ENCODE measurements at places on chromosomes 5 and 9.

DNA sequence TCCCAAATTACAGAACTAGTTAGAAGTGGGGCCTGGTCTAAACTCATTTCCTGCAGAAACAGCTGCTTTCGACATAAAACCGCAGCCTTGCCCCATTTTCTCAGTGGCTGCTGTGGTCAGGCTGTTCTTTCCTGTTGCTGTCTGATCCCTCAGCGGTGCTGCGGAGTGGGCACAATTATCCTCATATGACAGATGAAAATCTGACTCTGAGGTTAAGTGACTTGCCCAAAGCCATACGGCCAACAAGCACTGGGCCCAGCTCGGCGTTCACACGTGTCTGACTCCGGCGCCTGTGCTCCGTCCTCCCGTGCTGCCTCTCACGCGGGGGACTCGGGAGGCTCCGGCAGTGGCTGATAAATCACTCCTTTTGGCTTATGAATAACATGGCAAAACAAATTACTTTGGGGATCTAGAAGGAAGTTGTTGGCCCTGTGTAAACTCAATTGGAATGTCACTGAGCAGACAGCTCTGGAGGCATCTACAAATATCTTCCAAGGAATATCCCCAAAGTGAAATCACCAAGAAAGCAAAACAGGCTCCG is 142.6 kb upstream of the LMX1B start:
- DNase-seq = peak; percentile 40

GRCh38 chr5:98510143-98510985 is 263.1 kb upstream of the RGMB start:
- DNase-seq = no peak

- peak; percentile 35 for DNase-seq
Observed at GRCh38 chr9:4298255-4299004, 1.4 kb downstream of the GLIS3 start.

DNA sequence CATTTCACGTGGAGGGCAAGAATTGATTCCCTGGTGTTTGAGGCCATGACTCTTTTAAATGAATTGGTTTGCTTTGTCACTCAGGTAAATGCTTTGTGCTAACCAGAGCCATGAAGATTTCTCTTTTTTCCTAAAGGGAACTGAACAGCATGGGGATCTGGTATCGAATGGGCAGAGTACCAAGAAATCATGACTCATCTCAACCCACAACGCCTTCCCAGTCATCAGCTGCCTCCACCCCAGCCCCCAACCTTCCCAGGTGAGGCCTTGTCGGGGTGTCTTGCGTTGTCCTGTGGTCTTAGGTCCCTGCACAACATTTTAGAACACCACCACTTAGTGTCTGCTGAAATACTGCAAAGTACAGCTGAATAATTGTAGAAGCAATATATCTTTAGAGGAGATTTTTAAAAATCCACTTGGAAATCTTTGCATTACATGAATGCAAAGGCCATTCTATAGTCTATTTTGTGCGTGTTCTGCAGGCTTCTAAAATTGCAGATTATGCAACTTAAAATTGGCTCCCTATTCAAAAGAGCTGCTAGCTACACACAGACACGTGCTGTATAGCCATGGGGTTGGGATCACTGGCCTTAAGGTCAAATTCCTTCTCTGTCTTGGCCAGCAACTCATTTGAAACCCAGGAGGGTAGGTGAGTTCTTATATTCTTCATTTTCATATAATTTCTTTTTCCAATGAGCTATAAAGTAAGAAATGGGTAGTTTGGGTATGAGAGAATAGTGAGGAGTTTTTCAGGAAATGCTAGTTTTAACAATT is 69.0 kb downstream of the MVB12B start:
- DNase-seq = no peak

DNA sequence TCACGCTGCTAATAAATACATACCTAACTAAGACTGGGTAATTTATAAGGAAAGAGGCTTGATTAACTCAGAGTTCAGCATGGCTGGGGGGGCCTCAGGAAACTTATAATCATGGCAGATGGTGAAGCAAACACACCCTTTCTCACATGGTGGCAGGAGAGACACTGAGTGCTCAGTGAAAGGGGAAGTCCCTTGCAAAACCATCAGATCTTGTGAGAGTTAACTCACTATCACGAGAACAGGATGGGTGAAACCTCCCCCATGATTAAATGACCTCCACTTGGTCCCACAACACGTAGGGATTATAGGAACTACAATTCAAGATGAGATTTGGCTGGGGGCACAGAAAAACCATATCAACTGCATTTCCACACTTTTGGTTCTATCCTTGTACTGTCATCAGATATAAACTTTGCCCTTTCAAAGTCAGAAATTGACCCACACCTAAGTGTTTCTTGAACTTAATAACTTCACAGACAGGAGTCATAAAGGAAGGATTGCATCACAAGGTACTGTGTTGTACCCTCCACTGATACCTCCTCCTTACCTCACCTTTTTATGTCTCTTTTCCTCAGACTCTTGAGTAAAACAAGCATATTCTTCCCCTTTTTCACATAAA is 319.1 kb upstream of the PIK3R1 start:
- DNase-seq = no peak

DNA sequence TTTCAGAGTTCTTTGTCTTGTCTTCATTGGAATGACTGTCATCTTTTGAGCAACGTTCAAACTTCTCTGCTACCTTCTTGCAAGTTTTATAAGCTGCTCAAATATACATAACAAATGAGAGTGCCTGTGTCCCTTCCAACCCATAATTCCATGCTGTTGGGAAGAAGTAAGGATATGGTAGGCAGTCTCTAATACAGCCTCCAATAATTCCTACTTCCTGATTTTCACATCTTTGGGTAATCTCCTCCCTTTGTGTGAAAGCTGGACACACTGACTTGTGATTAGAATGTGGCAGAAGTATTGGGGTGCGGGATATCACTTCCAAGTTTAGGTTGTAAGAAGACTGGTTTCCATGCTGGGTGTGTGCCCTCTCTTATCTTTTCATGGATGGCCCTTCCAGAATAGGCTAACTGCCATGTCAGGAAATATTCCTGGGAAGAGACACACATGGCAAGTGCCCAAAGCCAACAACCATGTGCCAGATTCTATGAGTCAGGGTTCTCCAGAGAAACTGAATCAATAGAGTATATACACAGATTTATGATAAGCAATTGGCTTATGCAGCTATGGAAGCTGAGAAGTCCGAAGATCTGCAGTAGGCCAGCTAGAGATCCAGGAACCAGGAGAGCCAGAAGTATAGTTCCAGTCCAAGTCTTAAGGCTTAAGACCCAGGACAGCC is 531.3 kb downstream of the NTRK2 start:
- DNase-seq = no peak

GRCh38 chr9:14909601-14909960 is 647 bp downstream of the FREM1 start:
- no peak for DNase-seq

DNA sequence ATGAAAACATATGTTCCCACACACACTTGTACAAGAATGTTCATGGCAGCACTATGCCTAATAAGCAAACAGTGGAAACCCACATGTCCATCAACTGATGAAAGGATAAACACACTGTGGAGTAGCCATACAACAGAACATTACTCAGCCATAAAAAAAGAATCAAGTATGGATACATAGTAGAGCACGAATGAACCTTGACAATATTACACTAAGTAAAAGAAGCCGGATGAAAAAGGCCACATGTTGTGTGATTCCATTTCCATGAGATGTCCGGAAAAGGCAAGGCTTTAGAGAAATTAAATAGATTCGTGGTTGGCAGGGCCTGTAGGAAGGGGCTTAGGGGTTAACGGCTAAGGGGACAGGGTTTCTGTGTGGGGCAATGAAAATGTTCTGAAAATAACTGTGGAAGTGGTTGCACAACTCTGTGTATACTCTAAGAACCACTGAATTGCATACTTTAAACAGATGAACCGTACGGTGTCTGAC is 51.4 kb downstream of the COL23A1 start:
- DNase-seq = no peak

DNA sequence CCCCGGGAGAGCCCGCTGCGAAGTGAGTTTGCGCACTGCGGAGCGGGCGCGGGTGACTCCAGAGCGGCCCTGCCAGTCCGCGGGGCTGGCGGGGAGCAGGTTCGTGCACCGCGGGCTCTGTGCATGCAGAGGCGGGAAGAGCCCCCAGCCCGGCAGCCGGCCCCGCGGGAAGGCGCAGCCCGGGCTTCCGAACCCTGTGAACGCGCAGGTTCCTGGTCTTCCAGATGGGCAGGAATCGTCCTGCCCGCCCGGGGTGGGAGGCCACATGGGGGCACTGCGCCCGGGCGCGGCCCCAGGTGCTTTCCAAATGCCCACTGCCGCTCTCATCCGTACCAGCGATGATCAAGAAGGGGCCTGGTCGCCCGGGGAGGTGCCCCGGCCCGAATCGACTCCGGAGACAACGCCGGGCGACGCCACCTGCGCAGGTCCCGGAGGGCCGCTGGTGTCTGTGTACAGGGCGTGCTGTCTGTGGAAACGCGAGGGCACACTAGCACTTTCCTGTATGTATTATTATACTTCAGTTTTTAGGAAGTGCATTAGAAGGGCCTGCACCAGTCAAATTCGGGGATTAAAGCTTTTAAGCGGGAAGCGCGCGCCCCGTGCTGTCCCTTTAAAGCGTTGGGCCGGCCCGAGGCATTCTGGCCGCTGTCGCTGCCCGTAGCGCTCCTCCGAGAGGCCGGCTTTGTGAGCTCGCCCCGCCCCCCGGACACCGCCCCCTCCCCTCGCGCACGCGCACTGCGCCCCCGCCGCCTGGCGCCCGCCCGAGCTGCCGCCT is at the start of gene WDR5:
Gene WDR5 (plus strand): TSS at position 740 of the 775 bp plus-strand sequence. CDS start 3,796 bp downstream, outside the sequence.
- DNase-seq = peak; percentile 100

GRCh38 chr5:159531554-159532105 is 201.3 kb upstream of the IL12B start:
- DNase-seq = no peak

GRCh38 chr9:114028646-114029045 is 49.5 kb downstream of the AMBP start:
- DNase-seq = no peak

- no peak for DNase-seq
Observed at GRCh38 chr9:34143116-34143515, 16.6 kb upstream of the DCAF12 start.

DNA sequence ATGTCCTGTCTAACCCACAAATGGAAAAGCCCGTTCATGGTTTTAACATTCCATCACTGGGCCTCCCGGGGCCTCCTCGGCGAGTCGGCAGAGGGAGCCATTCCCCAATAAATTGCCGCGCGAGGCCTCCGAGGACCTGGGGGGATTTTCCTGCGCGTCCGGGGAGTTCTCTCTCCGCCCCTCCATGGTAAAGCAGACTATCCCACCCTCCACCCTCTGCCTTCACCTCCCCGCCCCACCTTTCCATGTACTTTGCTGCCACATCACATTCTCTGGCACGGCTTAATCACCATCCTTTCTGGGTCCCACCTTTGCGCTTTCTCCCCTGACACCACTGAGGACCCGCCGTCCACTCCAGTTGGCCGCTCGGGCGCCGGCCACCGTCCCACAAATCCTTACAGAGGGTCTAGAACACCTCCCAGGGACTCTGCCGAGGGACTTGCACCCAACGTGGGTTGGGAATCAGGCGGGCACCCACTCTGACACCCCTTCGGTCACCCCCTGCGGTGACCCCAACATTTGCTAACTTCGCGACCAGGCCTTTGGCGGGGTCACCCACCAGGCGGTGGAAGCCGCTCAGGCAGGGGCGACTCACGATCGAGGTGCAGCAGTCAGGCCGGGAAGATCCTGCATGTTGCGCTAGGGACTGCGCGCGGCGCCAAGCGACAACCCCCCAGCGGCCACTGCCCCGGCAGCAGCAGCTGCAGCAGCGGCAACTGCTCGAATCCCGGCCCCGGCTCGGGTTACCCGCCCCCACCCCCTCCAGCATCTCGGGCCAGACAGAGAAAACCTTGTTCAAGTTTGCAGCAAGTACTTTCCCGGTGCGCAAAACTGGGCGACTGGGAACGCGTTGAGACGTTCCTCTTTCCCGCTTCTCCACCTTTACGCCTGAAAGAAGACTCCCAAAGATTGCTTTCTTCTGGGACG is at the start of gene MEGF10:
Gene MEGF10 (plus strand): TSS at position 778 of the 927 bp plus-strand sequence. CDS start 40,513 bp downstream, outside the sequence.
- peak; percentile 50 for DNase-seq

GRCh38 chr5:72508241-72509170 is 1.3 kb upstream of the ZNF366 start:
- DNase-seq = peak; percentile 34

DNA sequence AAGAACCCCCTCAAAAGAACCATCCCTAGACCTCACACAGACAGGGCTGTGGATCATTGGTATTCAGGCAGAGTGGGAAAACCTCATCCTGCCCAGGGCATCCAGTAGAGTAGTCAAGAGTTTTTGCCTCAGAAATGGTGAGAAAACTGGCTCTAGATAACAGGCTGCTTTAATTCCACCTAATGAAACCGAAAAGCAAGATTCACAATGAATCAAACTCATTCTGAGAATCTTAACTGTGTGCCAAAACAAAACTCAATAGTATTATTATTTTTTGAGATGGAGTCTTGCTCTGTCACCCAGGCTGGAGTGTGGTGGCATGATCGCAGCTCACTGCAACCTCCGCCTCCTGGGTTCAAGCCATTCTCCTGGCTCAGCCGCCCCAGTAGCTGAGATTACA is 17.8 kb upstream of the NPM1 start:
- no peak for DNase-seq

- DNase-seq = no peak
Observed at GRCh38 chr5:116905885-116906284, 331.3 kb upstream of the SEMA6A start.

DNA sequence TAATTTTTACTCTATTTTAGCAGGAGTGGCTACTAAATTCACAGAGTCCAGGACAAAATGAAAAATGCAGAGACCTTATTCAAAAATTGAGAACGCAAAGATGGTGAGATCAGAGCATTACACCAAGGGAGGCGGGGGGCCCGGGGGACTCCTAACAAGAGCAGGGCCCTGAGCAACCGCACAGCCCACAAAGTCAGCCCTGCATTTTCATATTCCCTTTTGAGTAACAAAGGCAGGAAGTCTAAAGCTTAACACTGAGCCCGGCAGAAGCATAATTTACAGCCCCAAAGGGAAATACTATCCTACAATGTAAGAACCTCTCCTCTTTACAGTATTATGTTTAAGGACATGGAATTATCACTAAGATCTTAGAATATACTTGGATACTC is 69.4 kb downstream of the TLE1 start:
- DNase-seq = no peak

DNA sequence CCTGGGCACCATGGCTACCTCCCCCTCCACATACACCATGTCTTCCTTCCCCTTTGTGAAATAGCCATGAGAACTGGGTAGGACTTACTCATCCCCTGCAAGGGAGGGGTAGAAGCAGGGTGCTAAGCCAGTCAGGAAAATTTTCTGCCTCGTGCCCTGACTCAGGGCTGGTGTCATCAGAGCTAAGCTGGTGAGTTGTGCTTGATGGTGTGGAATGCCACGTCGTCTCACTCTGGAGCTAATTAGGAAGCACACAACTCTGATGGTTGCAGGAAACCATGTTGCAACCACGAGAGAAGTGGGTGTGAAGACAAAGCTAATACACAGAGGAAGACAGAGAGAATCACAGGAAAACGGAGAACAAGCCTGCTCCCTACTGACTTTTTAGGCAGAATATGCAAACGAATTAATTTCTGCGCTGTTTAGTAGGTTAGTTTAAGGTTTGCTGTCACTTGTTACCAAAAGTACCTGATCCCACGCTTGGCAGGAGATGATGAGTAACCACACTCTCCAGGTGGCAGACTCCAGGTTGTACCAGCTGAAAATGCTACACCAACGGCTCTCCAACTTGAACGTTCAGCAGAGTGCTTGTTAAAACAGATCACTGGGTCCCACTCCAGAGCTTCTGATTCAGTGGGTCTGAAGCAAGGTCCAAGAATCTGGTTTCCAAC is 54.5 kb downstream of the STK10 start:
- DNase-seq = no peak

GRCh38 chr5:57229313-57229712 is 55.5 kb downstream of the GPBP1 start:
- DNase-seq = no peak

GRCh38 chr9:112065806-112066606 is 109.1 kb downstream of the SUSD1 start:
- no peak for DNase-seq
